Activated CD4-positive, alpha-beta T cell treated with anti-CD3 and anti-CD28 coated beads, Interleukin-2, Interleukin-4, amounts not matched to agents 100 ng/mL and 50 ng/mL, durations not matched to agents 16 hours and 8 hours (primary cell): ENCODE measurements at places on chromosomes 5 and 9.

DNA sequence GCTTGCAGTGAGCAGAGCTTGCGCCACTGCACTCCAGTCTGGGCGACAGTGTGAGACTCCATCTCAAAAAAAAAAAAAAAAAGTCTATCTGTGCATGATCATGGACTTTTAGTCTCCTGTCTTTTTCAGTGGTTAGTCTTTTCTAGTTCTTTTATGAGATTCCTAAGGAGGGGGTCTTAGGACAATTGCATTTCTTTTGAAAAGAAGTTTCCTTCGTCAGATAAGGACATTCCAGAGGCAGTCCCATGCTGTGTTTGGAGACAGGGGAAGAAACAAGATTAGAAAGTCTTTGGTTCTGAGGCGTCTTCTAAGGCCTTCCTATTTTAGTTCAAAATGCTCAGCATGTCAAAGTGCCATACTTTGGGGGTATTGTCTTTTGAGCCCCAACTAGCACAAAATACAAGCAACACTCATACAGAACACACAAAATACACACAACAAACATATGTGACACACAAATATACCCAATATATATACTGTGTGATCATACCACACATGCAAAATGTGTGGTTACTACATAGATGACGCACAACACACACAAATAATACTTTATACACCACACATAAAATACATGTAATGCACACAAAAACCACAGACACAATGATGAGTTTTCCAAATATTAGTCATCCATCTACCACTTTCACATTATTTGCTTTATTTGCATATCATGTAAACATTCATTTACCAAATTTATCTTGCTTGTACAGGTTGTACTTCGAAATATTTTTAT lies 394.5 kb downstream of the SPATA31D1 start:
- no peak for DNase-seq

- no peak for DNase-seq
These were observed 12.6 kb downstream of the RCL1 start for GRCh38 chr9:4805191-4805918.

DNA sequence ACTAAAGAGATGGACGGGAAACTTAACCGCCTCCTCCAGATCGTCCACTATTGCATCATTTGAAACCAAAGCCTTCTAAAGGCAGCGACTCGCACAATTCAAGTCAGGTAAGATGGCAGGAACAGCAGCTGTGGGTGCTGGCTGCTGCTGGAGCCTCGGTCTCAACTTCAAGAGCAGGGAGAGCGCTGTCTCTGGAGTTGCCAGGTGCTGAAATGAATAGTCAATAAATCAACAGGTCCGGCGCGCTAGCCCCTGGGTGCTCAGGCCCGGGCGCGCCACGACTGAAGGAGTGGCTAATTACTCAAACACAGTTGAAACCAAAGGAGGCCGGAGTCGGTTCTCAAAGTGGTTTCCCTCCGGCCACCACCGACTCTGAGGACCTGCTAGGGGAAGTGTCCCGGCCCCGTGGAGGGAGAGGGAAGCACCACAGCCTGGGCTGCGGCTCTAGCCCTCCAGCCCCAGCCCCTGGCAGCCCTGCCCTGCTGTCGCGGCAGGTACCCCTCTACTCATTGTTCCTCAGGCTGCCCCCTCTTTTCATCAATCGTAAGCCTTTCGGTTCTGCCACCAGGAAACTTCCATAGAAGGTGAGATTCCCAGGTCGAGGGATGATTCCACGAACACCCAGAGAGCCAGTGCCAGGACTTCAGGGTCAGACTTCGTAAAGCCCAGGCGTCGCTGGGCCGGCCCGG lies 804 bp downstream of the TTC39B start:
- peak; percentile 38 for DNase-seq

DNA sequence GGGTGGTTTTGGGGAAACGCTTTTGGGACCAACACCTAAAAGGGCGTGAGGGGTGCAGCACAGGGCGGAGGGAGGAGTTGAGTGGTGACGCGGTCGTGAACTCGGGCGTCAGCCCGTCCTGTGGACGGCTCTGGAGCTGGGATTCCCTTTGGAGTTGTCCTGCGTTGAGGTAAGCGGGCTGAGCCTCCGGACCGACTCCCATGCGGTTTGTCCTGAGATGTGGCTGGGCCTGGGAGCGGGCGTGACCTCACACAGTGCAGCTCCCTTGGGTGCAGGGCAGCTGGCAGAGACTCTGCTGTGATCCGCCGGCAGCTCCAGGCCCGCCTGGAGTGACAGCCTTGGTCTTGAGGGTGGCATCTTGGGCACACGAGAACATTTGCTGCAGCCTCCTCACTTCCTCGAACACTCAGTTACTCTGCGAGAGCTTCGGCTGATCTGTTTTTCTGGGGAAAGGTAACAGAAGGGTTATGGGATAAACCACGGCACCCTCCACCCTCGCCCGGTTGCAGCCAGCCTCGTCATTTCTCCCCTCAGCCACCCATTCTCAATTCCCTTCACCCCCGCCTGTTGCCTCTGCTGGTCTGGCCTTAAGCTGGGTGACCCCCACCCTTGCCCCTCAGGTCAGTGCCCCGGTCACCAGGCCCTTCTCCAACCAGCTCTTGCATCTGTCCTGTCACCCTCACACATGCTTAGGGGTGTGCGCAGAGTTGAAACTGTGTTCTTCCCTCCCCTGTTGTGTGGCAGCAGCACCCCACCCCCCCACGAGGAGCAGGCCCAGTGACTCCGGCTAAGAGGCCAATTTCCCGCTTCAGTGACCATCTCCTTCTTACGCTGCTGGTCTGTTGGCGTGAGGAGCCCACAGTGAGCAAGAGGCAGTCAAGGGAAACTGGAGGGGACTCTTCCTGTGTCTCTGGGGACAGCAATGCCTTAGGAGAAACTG lies 94.2 kb upstream of the COL5A1 start:
- DNase-seq: no peak

DNA sequence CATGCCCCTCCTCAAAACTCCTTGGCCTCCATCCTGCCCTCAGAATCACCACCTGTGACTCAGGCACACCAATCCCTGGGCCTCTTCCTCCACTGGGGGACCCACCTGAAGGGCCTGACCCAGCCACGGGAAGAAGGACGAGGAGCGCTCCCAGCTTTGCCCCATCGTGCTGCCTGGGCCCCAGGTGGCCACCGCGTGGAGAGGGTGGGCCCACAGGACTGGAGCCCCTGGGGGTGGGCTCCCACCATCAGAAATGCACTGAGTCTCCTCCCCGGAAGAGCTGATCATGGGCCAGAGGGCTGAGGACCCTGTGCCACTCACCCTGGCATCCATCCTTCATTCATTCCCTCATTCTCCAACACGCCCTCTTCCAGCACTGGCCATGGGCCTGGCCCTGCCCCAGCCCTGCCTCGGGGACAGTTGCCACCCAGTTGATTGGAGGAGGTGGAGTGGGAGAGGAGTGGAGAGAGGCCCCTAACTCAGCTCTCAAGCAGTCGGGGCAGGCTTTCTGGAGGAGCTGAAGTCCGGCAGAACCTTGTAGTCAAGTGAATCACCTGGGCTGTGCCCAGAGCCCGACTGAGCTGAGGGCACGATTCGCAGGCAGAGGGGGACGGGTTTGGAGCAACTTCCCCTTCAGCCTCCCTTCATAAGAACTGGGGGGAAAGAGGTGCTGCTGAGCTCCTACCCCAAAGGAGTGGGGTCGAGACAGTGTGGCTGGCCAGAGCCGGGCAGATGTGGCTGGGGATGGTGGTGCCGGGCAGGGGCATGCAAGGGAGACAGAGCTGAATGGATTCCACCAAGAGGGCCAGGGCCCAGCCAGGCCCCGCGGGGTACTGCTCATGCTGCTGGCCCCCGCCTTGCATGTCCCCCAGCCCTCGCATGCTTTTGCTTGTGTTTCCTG lies 29.6 kb downstream of the DNM1 start:
- DNase-seq: no peak

DNA sequence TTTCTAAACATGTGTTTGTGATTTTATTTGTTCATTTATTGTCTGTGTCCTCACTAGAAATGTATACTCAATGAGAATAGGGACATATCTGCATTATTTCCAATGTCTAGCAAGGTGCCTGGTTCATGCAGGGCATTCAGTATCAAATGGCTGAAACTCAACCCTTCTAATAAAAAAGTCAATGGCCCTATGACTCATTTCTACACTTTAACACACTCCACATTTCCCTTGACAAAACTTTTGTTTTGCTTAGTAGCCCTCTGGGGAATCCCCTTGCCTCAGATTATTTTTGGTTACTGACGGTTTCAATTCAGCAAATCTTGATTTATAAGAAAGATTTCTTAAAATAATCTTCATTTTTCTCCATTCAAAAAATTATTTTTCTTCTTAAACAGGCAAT lies 206.0 kb upstream of the DMRTA1 start:
- DNase-seq: peak; percentile 62

DNA sequence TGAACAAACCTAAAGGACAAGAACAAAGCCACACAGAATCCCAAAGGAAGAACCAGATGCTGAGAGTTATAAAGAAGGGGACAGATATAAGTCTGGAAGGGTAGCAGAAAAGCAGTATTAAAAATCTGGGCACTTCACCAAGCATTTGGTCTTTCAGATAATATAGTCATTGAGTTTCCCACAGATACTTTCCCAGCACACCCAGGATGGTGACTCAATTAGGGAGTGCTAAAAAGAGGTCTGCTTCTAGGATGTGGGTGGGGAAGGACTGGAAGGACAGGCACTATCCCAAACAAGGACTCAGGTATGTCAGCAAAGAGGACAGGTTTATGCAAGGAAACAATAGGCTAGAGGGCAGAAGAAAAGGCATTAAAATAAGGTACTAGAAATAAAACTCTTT lies 59.3 kb downstream of the DIAPH1 start:
- DNase-seq: no peak

DNA sequence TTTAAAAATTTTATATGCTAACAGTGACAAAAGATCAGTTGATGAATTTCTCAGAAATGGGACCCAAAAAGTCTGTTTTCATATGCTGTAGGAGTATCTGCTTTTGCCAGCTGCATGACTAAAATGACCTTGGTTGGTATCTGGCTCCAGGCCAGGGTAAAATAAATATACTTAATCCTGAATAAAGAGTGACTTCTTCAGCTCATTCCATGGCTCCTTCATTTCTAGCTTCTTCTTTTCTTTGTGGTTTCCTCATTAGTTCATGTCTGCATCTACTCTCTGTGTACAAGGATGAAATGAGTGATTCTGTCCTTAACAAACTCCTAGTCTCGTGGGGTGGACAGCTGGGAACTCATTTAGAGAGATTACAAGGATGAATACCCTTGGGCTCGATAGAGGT lies 36.0 kb downstream of the RCL1 start:
- DNase-seq: no peak

DNA sequence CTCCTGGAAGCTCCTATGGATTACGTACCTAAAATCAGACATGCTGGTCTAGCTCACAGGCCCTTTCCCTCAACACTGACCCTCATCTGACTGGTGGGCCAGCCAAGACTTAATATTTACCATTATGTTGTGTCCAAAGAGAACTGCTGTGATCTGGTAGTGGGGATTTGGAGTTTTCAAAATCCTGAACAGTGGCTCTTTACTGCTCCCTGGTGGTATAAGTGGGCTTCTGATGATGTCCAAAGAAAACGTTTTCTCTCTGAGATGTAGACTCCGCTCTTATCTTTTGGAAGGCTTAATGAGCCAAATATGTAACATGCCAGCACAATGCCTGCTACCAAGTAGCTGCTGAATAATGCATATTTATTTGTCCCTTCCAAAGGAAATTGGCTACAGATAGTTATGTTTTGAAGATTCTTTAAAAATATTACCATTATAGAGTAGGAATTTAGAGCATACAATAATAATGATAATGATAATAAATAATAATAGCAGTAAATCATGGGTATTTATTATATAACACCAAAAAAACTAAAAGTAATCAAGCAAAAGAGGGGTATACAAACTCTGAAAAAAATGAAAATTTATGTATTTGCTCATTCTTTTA lies 406.6 kb upstream of the TNC start:
- DNase-seq: peak; percentile 33

DNA sequence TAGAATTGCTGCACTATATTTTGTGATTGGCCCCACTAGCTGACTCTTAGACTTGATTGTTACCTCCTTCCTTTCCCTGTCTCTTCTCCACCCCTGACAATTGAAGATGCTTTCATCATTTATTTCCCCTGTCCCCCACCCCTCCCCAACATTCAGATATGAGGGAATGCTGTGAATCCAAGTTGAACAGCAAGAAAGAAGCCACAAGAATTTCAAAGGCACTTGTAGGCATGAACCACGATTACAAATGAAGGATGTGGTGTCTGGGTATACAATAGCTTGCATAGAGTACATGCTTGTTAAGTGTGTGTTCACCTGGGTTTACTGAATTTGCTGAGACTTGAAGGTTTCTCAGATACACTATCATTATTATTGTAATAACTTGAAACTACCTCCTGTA lies 78.3 kb upstream of the TRIO start:
- no peak for DNase-seq

DNA sequence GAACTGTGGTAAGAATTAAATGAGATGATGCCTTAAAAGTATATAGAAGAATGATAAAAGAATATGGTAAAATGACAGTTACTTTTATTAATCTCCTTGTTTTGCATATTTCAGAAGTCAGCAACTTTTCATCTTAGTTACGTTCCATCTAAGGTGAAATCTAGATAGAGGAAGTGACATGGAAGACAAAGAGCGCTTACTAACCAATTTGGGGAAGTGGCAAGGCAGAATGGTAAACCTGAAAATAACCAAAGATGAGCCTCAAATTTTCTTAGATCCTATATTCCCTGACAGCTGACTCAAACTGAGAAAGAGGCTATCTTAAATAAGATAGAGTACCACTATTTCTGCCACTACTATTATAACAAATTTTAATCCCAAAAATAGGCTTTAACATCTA lies 52.5 kb downstream of the FGF10 start:
- DNase-seq: no peak

GRCh38 chr5:150248946-150249345 lies 40.6 kb downstream of the CAMK2A start:
- no peak for DNase-seq

GRCh38 chr9:70315389-70315788 lies 56.6 kb downstream of the SMC5 start:
- no peak for DNase-seq

DNA sequence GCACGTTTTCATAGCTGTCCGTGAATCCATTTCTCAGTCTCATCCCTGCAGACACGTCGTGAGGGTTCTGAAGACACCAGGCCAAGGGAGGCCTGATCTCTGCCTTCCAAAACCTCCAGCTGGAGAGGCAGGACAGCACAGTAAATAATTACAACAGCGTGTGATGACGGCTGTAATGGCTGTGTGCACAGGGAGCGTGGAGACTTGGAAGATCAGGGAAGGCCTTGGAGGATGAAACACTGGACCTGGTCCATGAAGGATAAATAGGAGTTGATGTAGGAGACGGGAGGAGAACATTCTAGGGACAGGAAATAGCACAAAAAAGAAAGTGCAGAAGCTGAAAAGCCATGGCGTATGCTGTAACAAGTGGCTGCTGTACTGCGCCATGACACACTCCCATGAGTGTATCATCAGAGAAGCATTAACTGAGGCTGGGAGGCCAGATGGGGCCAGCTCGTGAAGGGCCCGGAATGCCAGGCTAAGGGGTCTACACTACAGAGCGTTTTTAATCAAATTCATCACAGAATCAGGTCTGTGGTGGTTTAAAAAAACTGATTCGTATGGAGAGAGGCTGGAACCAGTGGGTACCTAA lies 97.2 kb downstream of the CRB2 start:
- DNase-seq: no peak

- DNase-seq: no peak
These were observed at the start of gene FAT2 for GRCh38 chr5:151591144-151591819. FAT2 (minus strand) TSS chr5:151591331; CDS start chr5:151568931, 22,400 bp downstream.
